Hematopoietic multipotent progenitor cell treated with erythropoietin and hydrocortisone succinate and interleukin-3 and kit ligand, for 17 days (in vitro differentiated cells): ENCODE measurements at places on chromosomes 6 and 20.

DNA sequence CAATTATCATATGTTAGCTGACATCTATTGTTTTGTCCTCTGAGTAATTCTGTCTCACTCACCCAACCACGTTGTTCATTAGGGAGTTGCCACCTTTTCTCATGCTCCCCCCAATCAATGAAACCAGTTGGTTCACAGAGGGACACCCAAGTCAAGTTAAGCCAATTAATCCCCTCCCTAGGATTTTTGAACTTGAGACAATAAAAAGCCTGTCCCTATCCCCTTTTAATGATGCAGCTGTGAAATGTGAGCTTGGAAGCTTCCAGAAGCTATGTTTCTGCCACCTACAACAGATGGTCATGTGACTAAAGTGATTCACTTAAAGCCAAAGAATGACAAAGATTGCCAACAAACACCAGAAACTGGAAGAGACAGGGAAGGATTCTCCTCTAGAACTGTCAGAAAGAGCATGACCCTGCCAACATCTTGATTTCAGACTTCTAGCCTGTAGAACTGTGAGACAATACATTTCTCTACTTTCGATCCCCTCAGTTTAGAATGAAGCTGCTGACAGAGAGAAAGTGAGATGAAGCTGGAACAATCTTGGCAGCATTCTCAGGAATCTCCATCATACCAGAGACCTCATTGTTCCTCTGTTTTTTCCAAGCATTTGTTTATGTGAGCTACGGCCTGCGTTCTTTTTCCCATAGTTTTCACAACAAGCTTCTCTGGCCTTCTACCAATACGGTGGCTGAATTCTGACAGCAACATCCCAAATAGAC, 57.8 kb upstream of the TPD52L1 start:
- DNase-seq: no peak

GRCh38 chr20:56151834-56152233, 96.7 kb upstream of the MC3R start:
- DNase-seq: no peak

DNA sequence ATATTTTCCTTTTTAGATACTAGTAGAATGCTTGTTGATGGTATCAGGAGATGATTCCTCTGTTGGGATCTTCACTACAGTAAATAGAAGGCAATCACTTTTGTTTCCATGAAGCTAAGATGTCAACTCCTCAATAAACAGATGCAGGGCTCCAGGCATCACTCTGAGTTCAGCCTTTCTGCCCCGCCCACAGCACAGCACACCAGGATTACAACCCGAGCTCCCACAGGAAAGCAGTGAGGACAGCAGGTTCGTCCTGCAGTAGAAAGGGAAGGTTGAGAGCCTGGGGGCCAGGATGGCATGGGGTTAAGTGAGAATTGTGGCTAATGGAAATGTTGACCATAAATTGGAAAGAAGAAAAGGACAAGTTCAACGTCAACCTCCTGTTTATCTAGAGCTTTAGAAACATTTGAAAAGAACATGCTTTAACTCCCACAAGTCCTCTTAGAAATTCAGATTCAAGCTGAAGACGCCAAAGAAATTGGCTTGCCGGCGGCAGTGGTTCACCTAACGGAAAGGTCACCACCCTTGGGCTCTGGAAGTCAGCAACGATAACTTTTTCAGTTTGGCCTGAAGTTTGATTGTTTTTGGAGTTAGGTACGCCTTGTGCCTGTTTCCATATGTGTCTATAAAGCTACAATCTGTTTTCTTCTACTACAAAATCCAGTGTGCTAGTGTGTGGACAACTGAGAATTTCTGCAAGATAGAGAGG, 144.4 kb upstream of the PDE10A start:
- DNase-seq: no peak

DNA sequence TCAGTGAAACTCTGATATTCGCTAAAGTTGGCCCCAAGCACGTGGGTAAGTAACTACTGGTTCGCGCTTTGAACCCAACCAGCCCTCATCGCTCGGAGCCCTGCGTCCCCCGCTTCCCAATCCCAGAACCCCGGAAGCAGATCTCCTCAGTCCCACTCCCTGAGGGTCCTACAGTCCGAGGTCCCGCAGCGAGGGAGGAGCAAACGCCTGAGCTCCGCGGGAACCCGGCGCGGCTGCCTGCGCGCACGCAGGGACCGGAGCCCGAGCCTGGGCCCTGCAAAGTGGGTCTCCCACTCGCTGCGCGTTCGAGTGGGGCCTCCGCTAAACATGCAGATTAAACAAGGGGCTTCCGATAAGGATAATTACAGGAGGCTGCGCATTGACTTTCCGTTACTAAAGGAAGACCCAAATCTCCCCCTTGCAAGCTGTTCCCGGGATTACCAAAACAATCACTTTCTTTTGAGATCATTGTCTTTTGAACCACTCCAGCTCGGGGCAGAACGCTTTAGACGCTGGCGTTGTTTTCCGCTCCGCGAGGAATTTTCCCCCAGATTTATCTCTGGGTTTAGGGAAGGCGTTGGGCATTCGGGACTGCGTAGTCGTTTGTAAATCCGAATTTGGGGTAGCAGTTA, 1.3 kb upstream of the VSX1 start:
- no peak for DNase-seq

- no peak for DNase-seq
Observed at GRCh38 chr6:117432273-117432672, 6.5 kb upstream of the ROS1 start.

- no peak for DNase-seq
Observed at GRCh38 chr6:136435101-136435500, 115.1 kb downstream of the MAP7 start.

GRCh38 chr6:137702791-137703424, 164.2 kb upstream of the TNFAIP3 start:
- no peak for DNase-seq
